Germinal center (tissue), 1 donor: ENCODE measurements at places on chromosomes 5 and 9.

- DNase-seq: no peak
These were observed 73.6 kb downstream of the ZNF474 start for GRCh38 chr5:122202952-122203351.

- no peak for DNase-seq
These were observed 88.9 kb downstream of the CYFIP2 start for GRCh38 chr5:157354800-157355199.

DNA sequence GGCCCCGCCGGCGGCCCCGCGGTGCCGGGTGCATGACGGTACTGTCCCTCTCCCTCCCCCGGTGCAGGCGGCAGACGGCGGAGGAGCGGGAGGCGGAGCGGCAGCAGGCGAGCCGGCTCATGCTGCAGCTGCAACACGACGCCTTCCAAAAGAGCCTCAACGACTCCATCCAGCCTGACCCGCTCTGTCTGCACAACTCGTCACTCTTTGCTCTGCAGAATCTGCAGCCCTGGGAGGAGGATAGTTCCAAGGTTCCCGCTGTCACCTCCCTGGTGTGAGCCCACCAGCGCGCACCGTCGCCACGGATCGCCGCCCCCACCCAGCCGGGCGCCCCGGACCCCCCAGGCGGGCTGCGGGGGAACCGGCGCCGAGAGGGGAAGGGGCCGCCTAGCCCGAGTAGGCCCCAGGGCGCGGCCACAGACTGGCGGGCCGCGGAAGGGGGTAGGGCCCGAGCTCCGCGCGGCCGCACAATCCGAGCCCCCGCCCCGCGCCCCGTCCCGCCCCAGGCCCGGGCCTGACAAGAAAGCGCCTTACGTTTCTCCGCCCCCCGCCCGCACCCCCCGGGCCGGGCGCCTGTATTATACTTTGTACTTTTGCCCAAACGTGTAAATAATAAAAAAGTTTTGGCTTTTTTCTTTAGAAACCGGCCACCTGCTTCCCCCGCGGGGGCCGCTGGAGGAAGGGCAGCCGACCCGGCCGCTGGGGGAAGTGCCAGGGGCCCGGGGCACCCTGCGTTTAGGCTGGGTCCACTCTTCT is 2.5 kb downstream of the TLX3 start:
- no peak for DNase-seq

DNA sequence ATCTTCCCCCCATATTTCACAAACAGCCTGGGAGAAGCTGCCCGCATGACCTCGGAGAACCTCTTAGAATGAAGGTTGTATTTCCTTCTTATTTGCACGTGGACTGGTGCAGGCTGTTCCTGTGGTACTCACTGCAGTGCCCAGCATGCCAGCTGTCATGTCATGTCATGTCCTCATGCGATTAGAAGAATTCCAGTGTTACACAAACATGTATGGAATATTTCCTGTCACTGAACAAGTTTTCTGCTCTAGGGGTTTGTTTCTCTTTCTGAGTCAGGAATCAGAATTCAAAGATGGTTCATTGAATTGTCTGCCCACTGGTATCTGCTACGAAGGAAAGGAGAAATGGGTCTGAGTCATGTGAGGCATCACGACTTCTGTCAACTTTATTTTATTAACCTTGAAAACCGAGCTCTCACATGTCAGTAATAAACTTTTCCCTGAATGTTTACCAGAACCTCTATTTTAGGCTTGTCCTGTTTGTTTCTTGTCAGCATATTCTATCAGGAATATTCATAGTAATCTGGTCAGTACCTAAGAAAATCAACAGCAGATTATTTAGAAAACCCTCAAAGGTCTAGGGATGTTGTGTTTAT is 415.6 kb downstream of the GADD45G start:
- DNase-seq: no peak

- no peak for DNase-seq
These were observed 16.1 kb upstream of the FAM120A start for GRCh38 chr9:93435386-93435785.
